Bronchus fibroblast of lung (primary cell): ENCODE measurements at places on chromosomes 1 and 21. TPM values are rescaled to one million over a fixed set of nuclear protein-coding genes. Genes with fewer than 3 reads are reported as not detected.

Gene CLIC6
- total RNA-seq = under 0.01 and 0.15 TPM in 2 replicates

Gene KLHDC8A
- not detected in 2 replicates for total RNA-seq

Gene NBPF10
- total RNA-seq = 0.30 and 0.34 TPM in 2 replicates

Gene CRP
- not detected in 2 replicates for total RNA-seq

Gene MARK1
- total RNA-seq = 0.89 and 1.2 TPM in 2 replicates

Gene CCSAP
- 4.2 and 6.1 TPM in 2 replicates for total RNA-seq

Gene LCE3D
- not detected in 2 replicates for total RNA-seq

Gene KRTAP13-3
- not detected in 2 replicates for total RNA-seq

Gene OR2T29
- total RNA-seq = not detected in 2 replicates

Gene WNT3A
- not detected in 2 replicates for total RNA-seq

Gene CD34
- total RNA-seq = under 0.01 TPM in 1 of 2 replicates, not detected in the other

Gene GNG12
- 72.4 and 85.6 TPM in 2 replicates for total RNA-seq

Gene FCRL2
- not detected in 2 replicates for total RNA-seq

Gene KRTAP19-1
- total RNA-seq = not detected in 2 replicates

Gene PPCS
- 54.0 and 60.1 TPM in 2 replicates for total RNA-seq

Gene KLHL12
- 22.4 TPM in 2 replicates for total RNA-seq

Gene P3R3URF
- not detected in 2 replicates for total RNA-seq

Gene KRTAP23-1
- not detected in 2 replicates for total RNA-seq

Gene CFAP107
- not detected in 2 replicates for total RNA-seq

Gene PROK1
- not detected in 2 replicates for total RNA-seq

Gene MMP23B
- 10.3 and 10.4 TPM in 2 replicates for total RNA-seq

Gene NEK2
- total RNA-seq = 34.2 and 39.2 TPM in 2 replicates

Gene TARDBP
- total RNA-seq = 31.5 and 35.5 TPM in 2 replicates

Gene SLC5A3
- 2.4 and 3.5 TPM in 2 replicates for total RNA-seq

Gene PPIAL4G
- total RNA-seq = not detected in 2 replicates

Gene CLCA4
- not detected in 2 replicates for total RNA-seq

Gene NASP
- 77.9 and 91.3 TPM in 2 replicates for total RNA-seq

Gene ALPL
- 7.2 and 7.4 TPM in 2 replicates for total RNA-seq

Gene KIF2C
- 64.9 and 71.5 TPM in 2 replicates for total RNA-seq

Gene PSMD4
- 180 and 182 TPM in 2 replicates for total RNA-seq

Gene OR2T35
- total RNA-seq = not detected in 2 replicates

Gene ARHGEF16
- total RNA-seq = 0.15 and 0.17 TPM in 2 replicates
